ENCODE measurements at places on chromosomes 7 and 10.

- no peak for DNase-seq
Observed at GRCh38 chr7:12713625-12714378, 26.4 kb downstream of the ARL4A start.

DNA sequence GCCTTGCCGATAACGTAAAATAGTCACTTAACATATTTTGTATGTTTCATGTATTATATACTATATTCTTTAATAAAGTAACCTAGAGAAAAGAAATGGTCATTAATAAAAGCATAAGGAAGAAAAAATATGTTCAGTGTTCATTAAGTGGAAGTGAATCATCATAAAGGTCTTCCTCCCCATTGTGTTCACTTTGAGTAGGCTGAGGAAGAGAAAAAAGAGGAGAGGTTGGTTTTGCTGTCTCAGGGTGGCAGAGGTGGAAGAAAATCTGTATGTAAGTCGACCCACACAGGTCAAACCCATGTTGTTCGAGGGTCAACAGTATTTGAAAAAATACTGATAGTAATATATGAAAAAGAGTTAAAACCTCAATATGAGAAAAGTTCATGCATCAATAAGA, 90.3 kb downstream of the GLCCI1 start:
- no peak for DNase-seq

- DNase-seq: no peak
Observed at GRCh38 chr7:74604326-74605020, 53.0 kb upstream of the GTF2I start.

DNA sequence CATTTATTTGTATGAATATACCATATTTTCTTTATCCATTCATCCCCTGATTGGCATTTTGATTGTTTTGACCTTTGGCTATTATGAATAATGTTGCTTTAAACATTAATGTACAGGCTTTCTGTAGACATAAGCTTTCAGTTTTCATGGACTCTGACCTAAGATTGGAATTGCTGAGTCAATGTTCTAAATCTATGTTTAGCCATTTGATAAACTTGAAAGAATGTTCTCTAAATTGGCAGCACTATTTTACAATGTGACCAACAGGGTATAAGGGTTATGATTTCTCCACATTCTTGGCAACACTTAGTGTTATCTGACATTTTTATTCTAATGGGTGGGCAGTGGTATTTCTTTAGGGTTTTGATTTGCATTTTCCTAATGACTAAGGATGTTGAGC, 229.7 kb upstream of the ETV1 start:
- DNase-seq: no peak

DNA sequence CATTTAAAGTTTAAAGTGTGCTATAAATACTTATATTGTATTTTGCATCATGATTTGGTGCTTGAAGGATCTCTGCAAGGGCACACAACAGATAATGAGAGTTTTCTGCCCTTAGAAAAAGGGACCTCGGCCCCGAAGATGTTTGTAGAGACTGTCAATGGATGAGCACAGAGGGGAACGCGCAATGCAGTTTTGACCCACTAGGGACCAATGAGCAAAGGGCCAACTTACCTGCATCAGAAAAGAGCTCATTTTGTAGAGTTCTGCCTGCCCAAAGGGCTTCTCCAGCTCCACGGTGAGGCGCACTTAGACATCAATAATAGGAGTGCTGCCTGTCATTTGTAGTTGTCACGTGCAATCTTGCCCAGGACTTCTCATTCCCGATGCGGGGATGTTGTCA, 91.1 kb downstream of the BUB3 start:
- no peak for DNase-seq

- no peak for DNase-seq
Observed at GRCh38 chr10:83978681-83979383, 160.5 kb upstream of the GHITM start.

DNA sequence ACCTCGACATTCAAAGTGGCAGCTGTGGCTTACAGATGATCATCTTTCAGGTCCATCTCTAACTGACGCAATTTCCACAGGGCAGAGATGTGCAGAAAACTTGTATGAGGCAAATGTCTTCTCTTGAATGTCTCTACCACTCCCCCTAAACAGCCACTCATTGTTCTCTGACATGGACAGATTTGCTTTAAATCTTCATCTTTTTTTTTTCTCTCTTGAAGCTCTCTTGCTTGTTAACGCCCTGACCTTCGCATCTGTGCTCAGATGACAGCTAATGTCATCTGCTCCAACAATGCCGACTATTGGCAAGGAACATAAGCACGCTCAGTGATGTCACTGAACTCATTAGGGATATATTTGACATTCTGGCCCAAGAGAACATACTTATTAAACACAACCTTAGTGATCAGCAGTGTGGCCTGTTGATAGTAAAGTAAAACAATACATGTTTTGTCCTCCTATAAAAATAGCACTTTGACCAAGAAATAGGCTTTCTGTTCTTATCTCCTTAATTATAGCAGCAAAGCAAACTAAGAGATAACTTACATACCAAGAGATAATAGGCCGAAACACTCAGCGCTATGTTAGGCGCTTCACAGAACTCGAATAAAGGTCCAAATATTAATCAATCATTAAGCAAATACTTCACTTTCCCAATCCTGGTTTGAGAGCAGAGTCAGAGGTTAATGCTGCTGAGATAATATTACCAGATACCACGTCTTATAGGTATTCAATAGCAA, 583.5 kb downstream of the PARD3 start:
- no peak for DNase-seq

Data from activated CD4-positive, alpha-beta T cell treated with anti-CD3 and anti-CD28 coated beads for 24 hours (primary cell).